ENCODE measurements at places on chromosomes 2 and 18. TPM values are rescaled to one million over a fixed set of nuclear protein-coding genes. Genes with fewer than 3 reads are reported as not detected.

The SLC9A4 gene
- 0.81 TPM for total RNA-seq

The ASXL3 gene
- 15.4 TPM for total RNA-seq

GRCh38 chr2:204251998-204252376, 293.3 kb upstream of the PARD3B start:
- peak; percentile 73 for DNase-seq
- H3K4me1 ChIP-seq, result no peaks in the 10 kb centered on the region
- no peak overlapping the region for H3K27ac ChIP-seq
- no peaks in the 10 kb centered on the region for H3K36me3 ChIP-seq

DNA sequence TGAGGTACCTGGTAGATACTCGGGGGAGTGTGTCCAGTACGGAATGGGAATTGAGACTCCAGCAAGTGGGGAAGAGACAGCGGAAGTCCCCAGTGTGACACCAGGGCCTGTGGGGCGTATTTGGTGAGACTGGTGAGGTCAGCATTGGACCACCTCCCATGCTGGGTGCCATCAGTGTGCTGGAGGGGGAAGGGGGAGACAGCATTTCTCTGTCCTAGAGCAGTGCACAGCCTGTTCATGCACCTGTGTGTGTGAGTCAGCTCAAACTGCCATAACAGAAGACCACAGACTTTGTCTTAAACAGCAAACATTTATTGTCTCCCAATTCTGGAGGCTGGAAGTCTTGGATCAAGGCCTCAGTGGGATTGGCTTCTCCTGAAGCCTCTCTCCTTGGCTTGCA, 301.8 kb downstream of the GBX2 start:
- H3K27ac ChIP-seq, result no peak overlapping the region
- no peaks in the 10 kb centered on the region for H3K27me3 ChIP-seq
- DNase-seq, result no peak
- H3K4me1 ChIP-seq, result no peaks in the 10 kb centered on the region
- H3K36me3 ChIP-seq, result no peaks in the 10 kb centered on the region

DNA sequence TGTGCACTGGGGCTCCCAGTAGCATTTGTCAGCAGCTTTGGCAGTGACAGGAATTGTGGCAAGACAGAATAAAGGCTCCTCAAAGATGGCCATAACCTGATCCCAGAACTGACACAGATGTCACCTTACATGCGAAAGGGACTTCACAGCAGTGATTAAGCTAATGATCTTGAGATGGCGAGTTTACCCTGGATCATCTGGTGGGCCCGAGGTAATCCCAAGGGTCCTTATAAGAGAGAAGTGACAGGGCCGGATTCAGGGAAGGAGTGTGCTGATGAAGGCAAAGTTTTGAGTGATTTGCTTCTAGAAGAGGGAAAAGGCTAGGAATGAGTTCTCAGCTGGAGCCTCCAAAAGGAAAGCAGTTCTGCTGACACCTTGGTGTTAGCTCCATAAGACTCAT, 333.9 kb downstream of the LPIN1 start:
- H3K36me3 ChIP-seq, result no peaks in the 10 kb centered on the region
- no peak overlapping the region for H3K4me3 ChIP-seq
- no peak for DNase-seq
- H3K27ac ChIP-seq, result no peak overlapping the region
- peaks cover 6% of the 10 kb centered on the region for H3K4me1 ChIP-seq
- H3K27me3 ChIP-seq, result no peaks in the 10 kb centered on the region

GRCh38 chr2:112940859-112941625, 30.1 kb downstream of the IL37 start:
- no peaks in the 10 kb centered on the region for H3K4me1 ChIP-seq
- DNase-seq, result no peak
- no peak overlapping the region for H3K27ac ChIP-seq
- no peaks in the 10 kb centered on the region for H3K36me3 ChIP-seq
- H3K27me3 ChIP-seq, result no peaks in the 10 kb centered on the region

Measured in testis (tissue), 5 donors.